ENCODE measurements at places on chromosomes 7 and 10.

GRCh38 chr7:27992755-27993493 is 187.7 kb downstream of the JAZF1 start:
- no peak for DNase-seq

GRCh38 chr7:3722396-3722922 is 421.4 kb downstream of the SDK1 start:
- no peak for DNase-seq

GRCh38 chr10:53079283-53079682 is 306.7 kb upstream of the MBL2 start:
- DNase-seq, result no peak

- no peak for DNase-seq
Measured at GRCh38 chr10:84698989-84699388, 370.6 kb downstream of the CCSER2 start.

DNA sequence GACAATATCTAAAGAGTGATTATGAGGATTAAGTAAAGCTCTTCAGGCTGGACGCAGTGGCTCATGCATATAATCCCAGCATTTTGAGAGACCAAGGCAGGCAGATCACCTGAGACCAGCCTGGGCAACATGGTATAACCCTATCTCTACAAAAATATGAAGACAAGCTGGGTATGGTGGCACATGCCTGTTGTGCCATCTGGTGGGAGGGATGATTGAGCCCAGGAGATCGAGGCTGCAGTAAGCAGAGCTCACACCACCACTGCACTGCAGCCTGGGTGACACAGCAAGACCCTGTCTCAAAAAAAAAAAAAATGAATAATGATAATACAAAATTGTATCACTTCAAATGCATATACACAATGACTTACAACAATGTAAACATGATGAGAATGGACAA is 195.6 kb upstream of the AUTS2 start:
- DNase-seq, result no peak

GRCh38 chr7:5533821-5534367 is 110.3 kb upstream of the TNRC18 start:
- DNase-seq, result no peak

- DNase-seq, result no peak
Measured at GRCh38 chr7:110387689-110388088, 703.2 kb upstream of the LRRN3 start.
